GM23248 (cell line): ENCODE measurements at places on chromosomes 7 and 10. TPM values are rescaled to one million over a fixed set of nuclear protein-coding genes. Genes with fewer than 3 reads are reported as not detected.

ITIH5 gene
- total RNA-seq: not detected in 2 replicates

DNA sequence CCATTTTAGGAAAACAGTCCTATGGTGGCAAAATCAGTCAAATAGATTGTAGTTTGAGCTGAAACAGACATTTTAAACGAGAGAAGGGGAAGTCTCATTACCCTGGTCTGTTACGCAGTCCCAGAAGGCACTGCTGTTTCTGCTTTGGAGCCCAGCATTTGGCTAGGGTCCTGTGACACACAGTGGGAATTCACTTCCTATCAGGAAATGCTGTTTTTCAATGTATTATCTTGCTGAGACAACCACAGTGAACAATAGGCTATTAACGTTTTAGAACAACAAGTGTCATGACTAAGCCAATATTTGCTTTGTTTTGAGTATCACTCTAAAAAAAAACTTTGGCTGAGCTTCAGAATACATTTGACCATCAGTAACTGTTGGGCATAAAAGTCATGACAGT lies 74.1 kb downstream of the ADD3 start:
- no peak overlapping the region for H3K4me3 ChIP-seq
- no peaks in the 10 kb centered on the region; the same call in 1 of the 2 replicates for H3K36me3 ChIP-seq
- peak; percentile 51 for DNase-seq
- peaks cover 66% of the 10 kb centered on the region for H3K4me1 ChIP-seq
- H3K27me3 ChIP-seq: no peaks in the 10 kb centered on the region

DNA sequence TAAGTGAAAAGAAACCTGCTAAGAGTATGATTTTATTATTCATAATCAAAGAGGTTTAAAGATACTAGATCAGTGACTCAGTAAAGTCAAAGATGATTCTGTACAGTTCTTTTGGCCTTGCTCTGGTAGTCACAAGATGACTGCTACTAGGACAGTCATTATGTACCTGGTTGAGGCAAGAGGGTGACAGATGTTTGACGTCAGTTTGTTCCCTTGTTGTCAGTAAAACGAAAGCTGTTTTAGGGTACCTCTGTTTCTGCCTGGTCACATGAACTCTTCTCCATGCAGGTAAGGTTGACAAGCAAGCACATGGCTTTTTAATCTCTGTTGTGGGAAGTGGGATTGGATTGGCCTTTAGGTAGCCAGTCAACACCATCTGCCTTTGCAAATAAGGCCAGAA lies 308.0 kb downstream of the EXOC4 start:
- no peaks in the 10 kb centered on the region for H3K27me3 ChIP-seq
- no peak overlapping the region for H3K27ac ChIP-seq
- no peak for DNase-seq
- H3K36me3 ChIP-seq: no peaks in the 10 kb centered on the region

DNA sequence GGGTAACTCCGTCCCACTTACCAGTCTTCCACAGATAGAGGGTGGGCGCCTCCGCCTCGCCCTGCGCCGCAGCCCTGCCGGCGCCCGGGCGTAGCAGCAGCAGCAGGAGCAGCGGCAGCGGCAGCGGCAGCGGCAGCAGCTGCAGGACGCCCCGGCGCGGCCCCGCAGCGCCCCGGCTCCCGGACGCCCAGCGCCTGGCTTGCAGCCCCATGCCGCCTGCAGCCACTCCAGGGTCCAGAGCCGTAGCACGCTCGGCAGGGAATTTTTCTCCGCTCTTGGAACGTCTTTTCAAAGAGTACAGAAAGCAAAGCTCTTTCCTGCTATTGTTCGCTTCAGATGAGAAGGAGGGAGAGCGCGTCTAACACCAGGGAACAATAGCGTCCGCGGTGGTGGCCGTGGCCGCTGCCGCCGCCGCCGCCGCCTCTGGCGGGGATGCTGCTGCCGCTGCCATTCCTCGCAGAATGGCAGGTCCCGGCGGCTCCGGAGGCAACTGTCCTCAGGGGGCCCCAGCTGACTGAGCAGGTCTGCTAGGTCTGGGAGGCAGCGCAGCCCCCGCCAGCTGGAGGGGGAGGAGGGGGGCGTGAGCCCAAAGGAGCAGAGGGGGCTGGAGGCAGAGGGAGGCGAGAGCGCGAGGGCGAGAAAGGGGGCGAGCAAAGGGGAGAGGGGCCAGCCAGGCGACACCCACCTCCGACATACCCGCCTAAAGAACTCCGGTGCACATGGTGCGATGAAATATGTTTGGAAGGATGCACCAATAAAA lies at the start of gene THSD7A:
Gene THSD7A (minus strand): TSS at position 463 of the 760 bp plus-strand sequence. CDS start 252 bp downstream, at position 211.
- H3K36me3 ChIP-seq: no peaks in the 10 kb centered on the region
- H3K27me3 ChIP-seq: peaks cover 9% of the 10 kb centered on the region
- peak within 1 kb of the TSS; percentile 80 for H3K4me3 ChIP-seq

GRCh38 chr10:74936577-74937265 lies 110.3 kb downstream of the KAT6B start:
- peak overlapping the region; percentile 0; the same call in 1 of the 2 replicates for H3K4me3 ChIP-seq

OR9A2 gene
- total RNA-seq: not detected in 2 replicates

- no peaks in the 10 kb centered on the region for H3K36me3 ChIP-seq
- no peak overlapping the region for H3K4me3 ChIP-seq
- DNase-seq: peak; percentile 1
- H3K27me3 ChIP-seq: no peaks in the 10 kb centered on the region
- no peaks in the 10 kb centered on the region for H3K4me1 ChIP-seq
These were observed 765.6 kb upstream of the GHITM start for GRCh38 chr10:83373671-83374070.

DNA sequence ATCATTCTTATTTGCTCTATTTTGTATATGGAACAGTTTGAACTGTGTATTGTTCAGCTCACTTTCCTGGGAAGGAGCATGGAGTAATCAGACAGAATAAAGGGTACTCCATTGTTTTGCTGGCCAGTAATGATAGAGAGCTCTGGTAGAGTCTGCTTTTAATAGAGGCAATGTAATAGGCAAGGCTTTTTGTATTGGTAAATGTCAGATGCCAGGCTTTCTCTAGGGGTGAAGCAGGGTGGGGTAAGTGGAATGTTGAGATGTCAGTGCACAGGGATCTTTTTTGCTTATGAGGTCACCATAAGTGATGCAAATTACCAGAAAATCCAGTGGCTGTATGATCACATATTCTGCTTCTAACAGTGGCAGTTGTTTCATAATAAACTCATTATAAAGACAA lies 1088.3 kb upstream of the SORCS1 start:
- peak; percentile 12 for DNase-seq
- no peak overlapping the region for H3K27ac ChIP-seq
- no peaks in the 10 kb centered on the region; the same call in 1 of the 2 replicates for H3K36me3 ChIP-seq
- H3K4me3 ChIP-seq: no peak overlapping the region
- no peaks in the 10 kb centered on the region for H3K27me3 ChIP-seq
- H3K4me1 ChIP-seq: no peaks in the 10 kb centered on the region

- DNase-seq: peak; percentile 70
- H3K4me3 ChIP-seq: no peak overlapping the region
- H3K27me3 ChIP-seq: no peaks in the 10 kb centered on the region
- H3K27ac ChIP-seq: no peak overlapping the region
- H3K4me1 ChIP-seq: peaks cover 13% of the 10 kb centered on the region
- no peaks in the 10 kb centered on the region for H3K36me3 ChIP-seq
These were observed 179.5 kb upstream of the IMMP2L start for GRCh38 chr7:111741811-111742240.
